ENCODE measurements at places on chromosomes 3 and 15.

DNA sequence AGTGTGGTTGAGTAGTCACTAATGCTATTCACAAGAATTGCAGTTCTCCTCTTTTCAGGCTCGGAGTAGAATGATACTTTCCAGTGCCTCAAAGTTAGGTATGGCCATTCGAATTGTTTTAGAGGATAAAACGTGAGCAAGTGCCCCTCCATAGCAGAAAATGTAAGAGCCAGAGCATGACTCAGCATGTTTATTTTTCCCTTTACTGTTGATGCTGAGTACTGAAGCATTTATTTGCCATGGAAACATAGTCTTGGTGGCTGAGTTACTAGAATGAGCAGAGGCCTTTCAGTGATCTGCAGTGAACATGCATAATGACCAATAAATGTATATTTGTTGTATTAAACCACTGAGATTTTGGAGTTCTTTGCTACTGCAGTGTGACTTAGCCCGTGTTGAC lies 540.6 kb downstream of the NLGN1 start:
- DNase-seq, result peak; percentile 77

DNA sequence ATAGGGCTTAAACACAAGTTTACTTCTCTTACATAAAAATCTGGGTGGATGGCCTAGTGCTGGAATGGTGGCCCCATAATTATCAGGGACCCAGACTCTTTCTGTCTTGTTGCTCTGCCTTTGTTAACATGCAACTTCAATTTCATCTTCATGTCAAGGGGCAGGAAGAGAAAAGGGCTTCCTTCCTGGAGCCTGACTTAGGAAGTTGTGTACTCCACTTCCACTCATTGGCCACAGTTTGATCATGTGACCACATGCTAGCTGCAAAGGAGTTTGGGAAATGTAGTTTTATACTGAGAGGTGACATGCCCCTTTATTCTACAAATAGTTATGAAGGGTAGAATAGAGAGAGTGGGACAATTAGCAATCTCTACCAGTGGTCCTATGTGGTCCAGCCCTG lies 39.3 kb downstream of the RHCG start:
- peak; percentile 14 for DNase-seq

GRCh38 chr3:76245622-76246021 lies 460.3 kb upstream of the ZNF717 start:
- DNase-seq, result no peak

DNA sequence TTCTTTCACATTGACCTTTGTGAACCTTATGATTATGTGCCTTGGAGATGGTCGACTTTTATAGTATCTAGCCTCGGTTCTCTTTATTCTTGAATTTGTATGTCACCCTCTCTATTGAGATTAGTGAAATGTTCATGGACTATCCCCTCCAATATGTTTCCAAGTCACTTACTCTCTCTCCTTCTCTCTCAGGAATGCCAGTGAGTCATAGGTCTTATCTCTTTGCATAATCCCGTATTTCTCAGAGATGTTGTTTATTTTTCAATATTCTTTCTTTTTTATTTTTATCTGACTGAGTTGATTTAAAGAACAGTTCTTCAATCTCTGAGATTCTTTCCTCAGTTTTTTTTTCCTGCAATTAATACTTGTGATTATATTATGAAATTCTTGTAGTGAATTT lies 411.6 kb upstream of the CADM2 start:
- DNase-seq, result no peak

DNA sequence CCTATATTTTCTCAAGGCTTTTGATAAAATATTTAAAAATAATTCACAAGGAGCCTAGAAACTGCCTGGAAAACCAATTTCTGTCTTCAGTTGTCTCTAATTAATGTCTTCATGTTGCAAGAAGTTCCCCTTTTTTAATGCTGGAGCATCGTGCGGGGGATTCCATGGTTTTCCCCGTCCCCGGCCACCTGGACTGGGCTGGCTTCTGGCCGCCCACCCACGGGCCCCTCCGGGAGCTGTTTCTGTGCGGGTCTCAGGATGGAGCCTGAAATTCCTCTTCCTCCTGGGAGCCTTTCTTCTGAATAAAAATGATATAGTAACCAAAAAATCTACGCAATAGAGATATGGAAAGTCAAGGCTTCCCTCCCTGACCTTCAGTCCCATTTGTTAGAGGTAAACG lies 8.1 kb upstream of the LRRK1 start:
- DNase-seq, result no peak

DNA sequence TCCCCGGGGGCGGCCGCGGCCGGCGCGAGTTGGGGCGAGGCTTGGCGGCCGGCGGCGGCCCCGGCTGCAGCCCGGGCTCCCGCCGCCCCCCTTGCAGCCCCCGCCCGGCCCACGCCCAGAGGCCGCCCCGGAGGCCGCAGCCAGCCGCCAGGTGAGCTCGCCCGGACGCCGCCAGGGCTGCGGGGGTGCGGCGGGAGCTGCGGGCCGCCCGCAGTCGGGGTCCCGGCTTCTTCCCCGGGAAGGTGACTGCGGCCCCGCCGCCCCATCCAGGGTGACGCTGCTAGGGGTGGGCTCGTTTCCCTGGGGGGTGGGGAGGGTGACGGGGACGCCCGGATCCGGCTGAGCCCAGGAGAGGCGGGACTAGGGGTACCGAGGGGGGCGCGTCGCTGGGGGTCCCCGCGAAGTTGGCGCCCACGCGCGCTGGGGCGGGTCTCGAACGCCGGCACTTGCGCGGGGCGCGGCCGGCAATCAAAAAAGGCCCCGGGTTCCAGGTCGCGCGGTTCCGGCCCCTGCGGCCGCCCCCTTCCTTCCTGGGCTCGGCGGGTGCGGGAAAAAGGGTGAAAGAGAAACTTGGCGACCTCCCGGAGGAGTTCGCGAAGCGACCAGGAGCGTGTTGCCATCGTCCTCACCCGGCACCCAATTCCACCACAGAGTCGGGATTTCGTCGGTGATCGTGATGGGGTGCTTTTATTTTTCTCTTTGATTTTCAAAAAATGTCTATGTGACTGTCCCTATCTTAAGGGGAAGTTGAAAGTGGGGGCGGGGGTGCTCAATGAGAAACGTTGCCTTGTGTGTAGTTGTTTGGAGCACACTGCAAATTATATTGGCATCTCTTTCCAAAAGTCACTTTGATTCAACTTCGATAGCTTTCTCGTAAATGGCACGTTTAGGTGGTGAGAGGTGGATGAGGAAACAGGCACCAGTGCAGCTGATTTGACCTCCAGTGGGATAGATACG lies 619 bp downstream of the ATXN7 start:
- DNase-seq, result peak; percentile 45

GRCh38 chr15:87575896-87576473 lies 680.6 kb downstream of the NTRK3 start:
- DNase-seq, result no peak

GRCh38 chr3:138960417-138960852 lies 13.4 kb downstream of the FOXL2NB start:
- no peak for DNase-seq

DNA sequence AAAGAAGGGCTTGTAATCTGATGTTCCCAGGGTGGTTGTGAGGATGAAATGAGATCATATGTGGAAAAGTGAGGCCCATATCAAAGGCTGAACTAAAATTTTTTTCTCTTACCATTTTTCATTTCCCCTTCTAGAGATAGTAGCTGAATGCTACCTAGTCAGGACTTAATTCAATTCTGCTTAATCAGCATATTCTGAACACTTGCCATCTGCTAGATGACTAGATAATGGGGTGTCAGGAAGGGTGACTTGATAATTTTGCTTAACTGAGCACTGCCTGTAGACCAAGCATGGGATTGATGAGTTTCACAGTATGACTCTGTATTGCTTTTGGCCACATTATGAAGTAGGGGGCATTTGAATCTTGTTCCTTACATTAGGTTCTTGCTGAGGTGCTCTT lies 136.2 kb downstream of the CHST2 start:
- DNase-seq, result no peak

DNA sequence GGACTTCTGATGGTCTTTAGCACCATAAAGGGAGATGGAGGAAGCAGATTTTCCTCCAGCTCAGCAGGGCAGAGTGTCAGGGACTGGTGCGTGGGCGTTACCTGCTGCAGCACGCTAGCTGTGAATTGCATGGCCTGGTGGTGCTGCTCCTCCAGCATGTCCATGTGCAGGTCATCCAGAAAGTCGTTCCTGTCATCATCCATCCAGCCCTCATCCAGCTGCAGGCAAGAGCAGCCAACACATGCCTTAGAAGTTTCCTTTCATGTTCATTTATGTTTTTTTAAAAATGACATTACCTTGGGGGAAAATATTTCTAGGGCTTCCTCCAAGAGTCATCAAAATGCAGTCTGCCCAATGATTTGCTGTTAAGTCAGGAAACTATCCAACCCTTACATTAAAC lies 239.2 kb downstream of the PDZRN3 start:
- no peak for DNase-seq

- DNase-seq, result no peak
Observed at GRCh38 chr3:185204894-185205293, 49.0 kb downstream of the EHHADH start.

- no peak for DNase-seq
Observed at GRCh38 chr15:68528626-68529290, 50.0 kb upstream of the CORO2B start.

GRCh38 chr15:72785432-72785831 lies 1.9 kb upstream of the ADPGK start:
- DNase-seq, result no peak

GRCh38 chr3:147407498-147408187 lies 1.3 kb upstream of the ZIC4 start:
- no peak for DNase-seq

GRCh38 chr15:31256378-31257265 lies 70.0 kb upstream of the KLF13 start:
- no peak for DNase-seq

DNA sequence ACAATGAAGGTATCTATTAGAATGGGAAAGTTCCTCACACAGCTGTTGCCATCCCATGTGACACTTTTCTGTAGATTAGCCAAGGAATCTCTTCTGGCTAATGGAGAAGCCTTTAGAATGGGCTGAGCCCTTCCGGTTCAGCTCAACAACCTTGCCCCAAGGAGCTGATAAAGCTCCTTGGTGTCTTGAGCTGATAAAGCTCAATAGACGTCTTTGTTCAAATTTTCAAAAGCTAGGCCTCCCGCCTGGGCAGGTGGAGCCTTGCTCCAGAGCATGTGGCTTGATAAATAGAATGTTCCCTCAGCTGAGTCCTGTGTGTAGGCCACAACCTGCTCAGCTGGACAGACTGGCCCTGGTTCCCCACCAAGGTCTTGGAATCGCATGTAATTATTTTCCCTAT lies 7.2 kb upstream of the BNIP2 start:
- no peak for DNase-seq

- DNase-seq, result no peak
Observed at GRCh38 chr15:72958634-72959033, 93.6 kb upstream of the NEO1 start.

DNA sequence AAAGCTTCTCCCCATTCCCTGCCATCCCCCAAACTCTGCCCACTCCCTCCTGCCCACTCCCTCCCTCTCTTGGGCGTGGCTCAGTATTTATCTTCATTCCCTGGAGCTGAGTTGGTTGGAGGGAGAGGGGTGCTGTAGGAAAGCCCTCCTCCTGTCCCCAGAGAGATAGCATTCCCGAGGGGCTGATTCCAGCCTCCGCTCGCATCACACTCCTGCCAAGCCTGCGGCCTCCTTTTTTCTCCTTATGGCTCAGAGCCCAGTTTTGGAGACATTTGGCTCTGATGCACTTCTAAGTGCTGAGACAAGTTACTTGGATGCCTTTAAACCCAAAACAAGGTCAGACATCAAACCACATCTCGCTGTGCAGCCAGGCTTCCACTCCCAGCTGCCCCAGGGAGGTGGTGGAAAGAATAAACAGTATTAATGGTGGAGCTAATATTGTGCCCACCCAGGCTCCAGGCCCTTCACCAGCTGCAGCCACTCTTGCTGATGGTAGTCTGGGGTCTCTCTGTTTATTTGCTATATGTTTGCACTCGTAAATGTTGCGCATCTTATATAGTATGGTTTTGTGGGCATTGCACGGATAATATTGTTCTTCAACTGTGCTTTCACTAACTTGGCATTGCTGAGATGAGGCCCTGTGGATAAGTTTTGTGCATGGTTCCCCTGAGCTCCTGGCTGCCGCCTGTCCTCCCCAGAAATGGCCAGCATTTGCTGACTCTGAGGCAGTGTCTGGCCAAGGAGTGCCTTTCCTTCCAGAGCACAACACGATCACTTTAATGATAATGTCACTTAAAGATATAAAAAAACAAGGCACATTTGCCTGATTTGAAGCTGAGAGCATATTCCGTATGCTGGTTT lies 157.2 kb downstream of the LRRC28 start:
- no peak for DNase-seq

DNA sequence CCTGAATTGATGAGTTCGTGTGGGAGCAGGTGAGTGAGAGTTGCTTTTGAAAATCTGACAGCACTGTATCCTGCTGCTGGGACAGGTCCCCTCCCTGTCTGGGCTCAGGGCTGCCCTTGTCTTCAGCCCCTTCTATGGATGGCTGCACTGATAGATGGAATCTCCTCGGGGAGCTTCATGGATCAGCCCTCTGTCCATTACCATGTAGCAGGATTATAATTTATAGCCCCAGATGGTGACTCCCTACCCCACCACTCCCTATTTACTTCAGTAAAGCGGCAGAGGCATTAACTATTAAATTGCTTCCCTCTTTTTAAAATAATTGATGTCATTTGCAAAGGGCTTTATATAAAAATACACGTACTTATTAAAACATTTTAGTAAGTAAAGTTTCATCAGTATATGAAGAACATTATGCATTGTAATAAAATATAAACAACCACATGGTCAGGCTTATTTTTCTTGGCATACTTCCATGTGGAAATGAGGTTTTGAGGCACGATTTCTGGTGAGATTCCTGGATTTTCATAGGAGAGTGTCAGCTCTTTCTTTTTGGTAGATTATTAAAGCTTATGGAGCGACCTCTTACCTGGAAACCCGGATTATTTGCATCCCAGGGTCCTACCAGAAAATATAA lies 38.5 kb downstream of the MAP3K13 start:
- DNase-seq, result peak; percentile 59

DNA sequence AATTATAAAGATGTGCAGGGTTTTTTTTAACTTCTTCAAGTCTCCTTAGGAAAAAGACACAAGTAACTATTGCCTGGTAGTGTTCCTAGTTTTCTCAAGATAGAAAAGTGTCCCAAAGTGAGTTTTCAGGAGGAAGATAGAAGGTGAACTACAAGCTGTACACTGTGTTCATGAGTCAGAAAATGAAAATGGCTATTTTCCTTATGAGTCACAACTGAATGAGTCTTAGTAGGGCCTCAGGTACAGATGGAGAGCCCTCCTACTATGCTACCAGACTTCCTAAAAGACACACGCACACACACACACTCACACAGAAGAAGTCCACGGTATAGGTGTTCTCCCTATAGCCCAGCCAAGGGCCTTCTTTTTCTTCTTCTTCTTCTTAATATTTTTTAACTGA lies 3.1 kb downstream of the MYO1E start:
- DNase-seq, result no peak

DNA sequence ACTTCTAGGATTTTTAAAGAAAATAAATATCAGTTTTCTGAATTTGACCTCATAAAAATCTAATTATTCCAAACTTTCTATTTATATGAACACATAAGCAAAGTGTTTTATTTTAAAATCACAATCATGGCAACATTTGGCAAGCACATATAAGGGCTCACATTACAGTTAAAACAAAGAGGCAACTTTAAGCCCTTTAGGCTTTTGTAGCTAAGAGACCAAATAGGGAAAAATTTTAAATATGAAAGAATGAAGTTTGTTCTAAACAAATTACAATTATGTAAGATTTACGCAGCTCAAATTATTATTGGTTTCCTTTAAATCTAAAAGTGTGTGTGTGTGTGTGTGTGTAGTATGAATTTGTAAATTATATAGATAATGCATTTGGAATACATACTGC lies 267.0 kb downstream of the ZIC4 start:
- DNase-seq, result no peak

Measured in NCI-H146 (cell line).